ENCODE measurements at places on chromosomes 16 and 17. TPM values are rescaled to one million over a fixed set of nuclear protein-coding genes. Genes with fewer than 3 reads are reported as not detected.
A peak's percentile ranks its signal among the peaks of the same experiment; 100 is the strongest.

The SNAI3 gene
- 1.4 TPM for total RNA-seq

DNA sequence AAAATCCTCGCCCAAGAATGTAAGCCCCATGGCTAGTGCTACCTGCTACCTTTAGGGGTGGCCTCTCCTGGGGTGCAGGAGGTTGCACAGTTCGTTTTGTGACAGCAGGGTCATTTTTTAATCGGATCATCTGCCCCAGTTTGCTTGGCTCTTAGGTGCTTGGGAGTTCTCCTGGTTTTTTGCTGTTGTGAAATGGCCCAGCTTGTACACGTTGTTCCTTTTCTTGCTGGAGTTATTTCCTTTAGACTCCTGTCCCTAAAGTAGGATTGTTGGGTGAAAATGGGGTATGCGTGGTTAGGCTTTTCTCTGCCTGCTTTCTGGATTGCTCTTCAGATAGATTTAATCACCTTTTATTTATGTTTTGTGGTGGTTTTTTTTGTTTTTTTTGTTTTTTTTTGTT lies 25.8 kb downstream of the ABCC1 start:
- no peaks in the 10 kb centered on the region for H3K27me3 ChIP-seq
- no peak for DNase-seq
- no peak overlapping the region for H3K4me3 ChIP-seq
- H3K36me3 ChIP-seq: peaks cover 54% of the 10 kb centered on the region
- H3K4me1 ChIP-seq: no peaks in the 10 kb centered on the region

DNA sequence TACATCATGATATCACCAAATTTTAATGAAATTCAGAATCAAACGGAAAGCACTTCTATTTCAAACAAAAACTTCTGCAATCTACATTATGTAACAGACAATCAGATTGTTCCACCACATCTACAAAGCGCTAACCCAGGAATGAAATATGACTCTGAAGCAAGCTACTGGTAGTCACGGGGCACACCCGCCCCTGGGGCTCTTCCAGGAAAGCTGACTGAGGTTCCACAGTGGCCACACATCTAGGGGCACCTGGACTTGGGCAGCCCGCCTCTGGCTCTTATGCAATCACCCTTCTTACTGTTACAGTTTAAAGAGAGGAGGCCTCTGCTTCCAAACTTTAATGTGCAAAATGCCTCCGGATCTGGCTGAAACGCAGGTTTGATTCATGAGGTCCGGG lies 27.5 kb downstream of the ZCCHC14 start:
- H3K27ac ChIP-seq: no peak overlapping the region
- H3K4me1 ChIP-seq: peaks cover 5% of the 10 kb centered on the region
- no peak overlapping the region for H3K4me3 ChIP-seq

GRCh38 chr17:58665946-58666857 lies 25.6 kb downstream of the TEX14 start:
- no peaks in the 10 kb centered on the region for H3K27me3 ChIP-seq
- peak overlapping the region; percentile 52 for H3K4me3 ChIP-seq
- H3K4me1 ChIP-seq: peaks cover 10% of the 10 kb centered on the region

GRCh38 chr16:57894390-57895080 lies 76.4 kb downstream of the CNGB1 start:
- no peak for DNase-seq
- H3K27me3 ChIP-seq: no peaks in the 10 kb centered on the region
- no peak overlapping the region for H3K27ac ChIP-seq
- no peak overlapping the region for H3K4me3 ChIP-seq
- peaks cover 5% of the 10 kb centered on the region for H3K4me1 ChIP-seq

GRCh38 chr17:68737761-68738443 lies 136.7 kb upstream of the FAM20A start:
- no peaks in the 10 kb centered on the region for H3K4me1 ChIP-seq
- no peak overlapping the region for H3K27ac ChIP-seq
- no peak for DNase-seq
- H3K36me3 ChIP-seq: no peaks in the 10 kb centered on the region
- H3K4me3 ChIP-seq: no peak overlapping the region

DNA sequence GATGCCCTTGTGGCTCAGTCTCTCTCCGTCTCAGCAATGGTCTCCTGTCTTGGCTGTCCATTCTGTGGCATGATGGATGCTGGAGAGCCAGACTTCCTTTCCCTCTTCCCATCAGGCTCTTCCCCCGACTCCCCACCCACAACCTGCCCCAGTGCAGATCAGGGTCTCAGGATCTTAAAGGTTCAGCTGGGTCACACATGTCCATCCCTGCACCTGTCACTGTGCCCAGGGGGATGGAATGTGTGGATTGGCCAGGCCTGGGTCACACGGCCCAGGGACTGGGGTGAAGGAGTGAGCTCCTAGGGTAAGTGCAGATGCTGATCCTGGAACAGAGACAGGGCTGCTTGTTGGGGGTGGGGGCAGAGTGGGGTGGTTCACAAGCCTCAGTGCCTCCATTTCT lies 23.0 kb downstream of the ADGRG5 start:
- H3K4me3 ChIP-seq: no peak overlapping the region
- H3K4me1 ChIP-seq: no peaks in the 10 kb centered on the region
- no peak overlapping the region for H3K27ac ChIP-seq

DNA sequence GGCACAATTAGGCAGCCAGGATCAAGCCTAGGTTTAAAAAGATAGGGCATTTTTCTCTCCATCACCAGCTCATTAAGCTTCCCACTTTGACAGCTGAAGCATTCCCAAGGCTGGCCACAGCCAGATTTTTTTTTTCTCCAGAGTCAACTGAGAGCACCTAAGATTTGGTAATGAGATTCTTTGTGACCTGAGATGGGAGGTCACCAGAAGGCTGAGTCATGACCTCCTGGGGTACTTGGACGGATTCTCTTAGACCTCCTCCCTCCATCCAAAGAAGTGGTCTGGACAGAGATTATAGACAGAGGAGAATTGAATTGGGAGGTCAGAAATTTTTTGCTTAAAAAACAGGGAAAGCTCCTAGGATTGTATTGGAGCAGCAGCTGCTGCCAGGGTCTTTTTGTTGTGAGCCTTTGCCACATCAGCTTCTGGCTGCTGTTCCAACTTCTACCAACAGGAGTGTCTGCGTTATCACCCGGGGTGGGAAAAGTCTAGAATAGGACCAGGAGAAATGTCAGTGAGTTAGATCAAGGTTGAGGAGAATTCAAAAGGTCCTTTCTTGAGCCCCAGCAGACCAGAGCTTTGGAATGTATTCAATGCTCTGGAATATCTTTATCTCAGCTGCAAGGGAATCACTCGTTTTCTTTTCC lies 221.2 kb upstream of the N4BP1 start:
- no peaks in the 10 kb centered on the region for H3K4me1 ChIP-seq
- no peaks in the 10 kb centered on the region for H3K27me3 ChIP-seq
- H3K4me3 ChIP-seq: no peak overlapping the region
- peak; percentile 43 for DNase-seq

The ST6GALNAC2 gene
- not detected for total RNA-seq

The TMEM238L gene
- total RNA-seq: not detected

DNA sequence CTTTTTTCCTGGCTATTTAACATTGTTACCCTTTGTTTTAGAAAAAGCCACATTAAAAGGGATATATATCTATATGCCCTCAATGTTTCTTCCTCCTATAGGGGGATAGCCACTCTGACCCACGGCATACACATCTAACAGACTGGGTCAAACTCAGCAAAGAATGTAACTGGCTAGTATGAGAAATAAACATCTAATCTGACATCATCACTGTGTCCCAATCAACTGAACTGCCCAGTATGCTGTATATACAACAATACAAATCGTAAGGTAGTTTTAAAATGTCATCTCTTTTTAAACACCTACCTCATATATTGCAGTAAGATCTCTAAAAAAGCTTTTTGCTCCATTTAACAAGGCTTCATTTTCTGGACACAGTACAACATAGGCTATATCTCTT lies 39.9 kb upstream of the INTS2 start:
- peaks cover 58% of the 10 kb centered on the region for H3K36me3 ChIP-seq
- H3K4me1 ChIP-seq: no peaks in the 10 kb centered on the region
- H3K27me3 ChIP-seq: no peaks in the 10 kb centered on the region
- DNase-seq: no peak

GRCh38 chr17:62089334-62089733 lies 24.3 kb upstream of the MED13 start:
- H3K27ac ChIP-seq: no peak overlapping the region
- no peaks in the 10 kb centered on the region for H3K36me3 ChIP-seq
- H3K27me3 ChIP-seq: no peaks in the 10 kb centered on the region

- H3K36me3 ChIP-seq: no peaks in the 10 kb centered on the region
- H3K27ac ChIP-seq: no peak overlapping the region
- H3K4me3 ChIP-seq: no peak overlapping the region
- DNase-seq: peak; percentile 87
- no peaks in the 10 kb centered on the region for H3K27me3 ChIP-seq
Measured at GRCh38 chr16:81623365-81624102, 155.6 kb upstream of the PLCG2 start.

- peaks cover 18% of the 10 kb centered on the region for H3K4me1 ChIP-seq
- peak overlapping the region; percentile 89 for H3K4me3 ChIP-seq
- H3K27ac ChIP-seq: no peak overlapping the region
- H3K36me3 ChIP-seq: peaks cover 12% of the 10 kb centered on the region
- no peak for DNase-seq
Measured at GRCh38 chr17:76104140-76104895, 731 bp upstream of the EXOC7 start.
